Activated CD4-positive, alpha-beta memory T cell treated with anti-CD3 and anti-CD28 coated beads, Interleukin-2, amount 10 ng/mL, durations not matched to agents 7 days and 5 days (primary cell): ENCODE measurements at places on chromosomes 1 and 21. TPM values are rescaled to one million over a fixed set of nuclear protein-coding genes. Genes with fewer than 3 reads are reported as not detected.

- no peak for DNase-seq
Observed at GRCh38 chr1:71074681-71075080, 6.2 kb downstream of the ZRANB2 start.

DNA sequence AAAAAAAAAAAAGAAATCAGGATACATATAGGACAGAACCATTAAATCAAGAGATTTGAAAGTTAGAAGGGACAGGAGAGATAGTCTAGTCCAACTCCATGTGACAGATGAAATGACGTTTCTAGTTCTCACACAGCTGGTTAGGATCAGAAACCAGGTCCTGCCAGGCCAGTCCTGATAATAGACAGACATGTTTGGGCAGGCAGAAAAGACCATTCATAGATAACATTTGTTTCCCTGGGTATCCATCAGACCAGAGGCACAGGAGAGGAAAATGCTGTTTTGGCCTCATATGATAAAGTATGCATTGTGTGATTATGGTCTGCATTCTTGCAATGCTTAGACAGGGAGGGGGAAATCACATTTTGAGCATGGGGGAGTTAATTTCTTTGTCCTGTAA lies 29.3 kb downstream of the ZBTB8B start:
- DNase-seq: no peak

DNA sequence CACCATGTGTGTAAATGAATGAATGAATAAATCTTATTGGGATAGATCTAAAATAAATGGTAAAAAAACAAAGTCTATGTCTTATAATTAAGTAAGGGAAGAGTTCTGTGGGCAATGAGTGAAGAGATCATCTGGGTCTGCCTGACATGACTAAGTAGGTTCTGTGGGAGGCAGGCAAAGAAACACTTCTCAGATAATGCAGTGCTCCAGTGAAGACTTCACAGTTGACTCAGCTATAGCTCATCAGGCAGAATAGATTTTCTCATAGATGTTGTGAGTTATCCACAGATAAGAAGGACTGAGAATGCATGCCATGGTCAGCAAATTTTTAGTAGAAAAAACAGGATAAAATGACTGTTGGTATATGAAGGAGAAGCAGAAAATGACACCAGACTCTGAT lies 12.4 kb downstream of the KRTAP22-2 start:
- no peak for DNase-seq

DNA sequence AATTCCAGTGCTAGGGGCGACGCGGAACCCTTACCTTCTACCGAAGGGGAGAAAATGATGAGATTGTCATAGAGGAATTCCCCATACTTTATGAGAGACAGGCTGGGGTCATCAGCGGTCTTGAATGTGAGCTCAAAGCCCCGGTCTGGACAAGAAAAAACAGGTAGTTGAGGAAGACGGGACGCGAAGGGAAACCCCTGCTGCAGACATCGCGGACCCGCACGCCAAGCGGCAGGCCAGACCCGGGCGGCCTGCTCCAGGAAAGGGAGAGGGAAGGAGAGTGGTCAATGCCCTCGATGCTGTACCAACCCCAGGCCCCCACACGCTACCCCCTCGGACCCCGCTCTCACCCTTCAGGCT lies 342 bp downstream of the DDOST start:
- DNase-seq: no peak

GRCh38 chr1:70247122-70247521 lies 25.9 kb downstream of the SRSF11 start:
- no peak for DNase-seq

GRCh38 chr1:7322283-7322785 lies 448.8 kb upstream of the VAMP3 start:
- no peak for DNase-seq

Gene SH2D5
- total RNA-seq: not detected

Gene LDLRAD1
- not detected for total RNA-seq

Gene S100A14
- total RNA-seq: not detected

Gene CYP4B1
- total RNA-seq: not detected

Gene EPS8L3
- total RNA-seq: not detected

Gene MRPL39
- 37.8 TPM for total RNA-seq

Gene NVL
- 45.6 TPM for total RNA-seq
